ENCODE measurements at places on chromosomes 6 and 20. TPM values are rescaled to one million over a fixed set of nuclear protein-coding genes. Genes with fewer than 3 reads are reported as not detected.

TRIM31 gene
- total RNA-seq = 0.79 TPM

ID1 gene
- total RNA-seq = 117 TPM

KHDC1 gene
- 0.42 TPM for total RNA-seq

VTA1 gene
- total RNA-seq = 26.2 TPM

NCOA3 gene
- total RNA-seq = 18.2 TPM

HLA-DPB1 gene
- total RNA-seq = 24.5 TPM

TP53TG5 gene
- not detected for total RNA-seq

SPDEF gene
- total RNA-seq = not detected

PKIB gene
- total RNA-seq = 2.5 TPM

DNA sequence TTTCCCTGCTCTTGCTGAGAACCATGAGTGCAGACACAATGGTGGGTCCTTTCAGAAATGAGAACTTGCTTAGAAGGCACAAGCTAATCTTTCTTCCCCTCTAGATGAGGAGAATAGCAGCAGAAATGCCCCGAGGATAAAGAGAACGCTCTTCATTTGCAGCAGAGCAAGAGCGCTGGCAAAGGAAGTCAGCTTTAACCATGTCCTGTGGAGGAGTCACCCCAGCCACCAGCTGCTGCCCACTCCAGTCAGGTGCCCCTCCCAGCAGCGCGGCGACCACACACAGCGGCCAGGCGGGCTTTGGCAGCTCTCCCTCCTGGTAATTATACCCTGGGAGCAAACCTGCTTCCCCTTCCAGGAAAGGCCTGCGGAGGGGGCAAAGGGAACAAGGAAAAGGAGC is 42.4 kb upstream of the EMILIN3 start:
- no peak for DNase-seq

GRCh38 chr20:36273414-36274180 is 32.5 kb upstream of the DLGAP4 start:
- DNase-seq = no peak

- DNase-seq = no peak
Measured at GRCh38 chr6:125019918-125020317, 57.7 kb downstream of the RNF217 start.

DNA sequence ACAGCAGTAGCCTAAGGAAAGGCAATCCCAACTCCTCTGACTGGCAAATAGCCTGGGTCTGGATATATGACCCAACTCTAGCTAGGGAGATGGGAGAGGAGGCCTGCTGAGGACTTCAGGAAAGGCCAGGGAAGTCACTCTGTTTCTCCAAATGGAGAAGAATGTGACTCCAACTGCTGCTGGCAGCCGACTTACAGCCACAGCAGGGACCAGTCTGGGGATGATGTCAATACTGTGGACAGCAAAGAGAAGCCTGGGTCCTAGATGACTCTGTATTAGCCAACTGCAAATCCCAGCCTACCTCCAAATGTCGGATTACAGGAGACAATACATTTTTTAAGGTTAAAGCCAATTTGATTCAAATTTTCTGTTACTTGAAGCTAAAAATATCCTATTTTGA is 232.6 kb downstream of the FOXC1 start:
- no peak for DNase-seq

GRCh38 chr6:104736545-104736944 is 123.2 kb downstream of the HACE1 start:
- no peak for DNase-seq

GRCh38 chr6:43936476-43936875 is 166.5 kb downstream of the VEGFA start:
- no peak for DNase-seq

- DNase-seq = no peak
Measured at GRCh38 chr6:19905584-19905983, 68.4 kb downstream of the ID4 start.

DNA sequence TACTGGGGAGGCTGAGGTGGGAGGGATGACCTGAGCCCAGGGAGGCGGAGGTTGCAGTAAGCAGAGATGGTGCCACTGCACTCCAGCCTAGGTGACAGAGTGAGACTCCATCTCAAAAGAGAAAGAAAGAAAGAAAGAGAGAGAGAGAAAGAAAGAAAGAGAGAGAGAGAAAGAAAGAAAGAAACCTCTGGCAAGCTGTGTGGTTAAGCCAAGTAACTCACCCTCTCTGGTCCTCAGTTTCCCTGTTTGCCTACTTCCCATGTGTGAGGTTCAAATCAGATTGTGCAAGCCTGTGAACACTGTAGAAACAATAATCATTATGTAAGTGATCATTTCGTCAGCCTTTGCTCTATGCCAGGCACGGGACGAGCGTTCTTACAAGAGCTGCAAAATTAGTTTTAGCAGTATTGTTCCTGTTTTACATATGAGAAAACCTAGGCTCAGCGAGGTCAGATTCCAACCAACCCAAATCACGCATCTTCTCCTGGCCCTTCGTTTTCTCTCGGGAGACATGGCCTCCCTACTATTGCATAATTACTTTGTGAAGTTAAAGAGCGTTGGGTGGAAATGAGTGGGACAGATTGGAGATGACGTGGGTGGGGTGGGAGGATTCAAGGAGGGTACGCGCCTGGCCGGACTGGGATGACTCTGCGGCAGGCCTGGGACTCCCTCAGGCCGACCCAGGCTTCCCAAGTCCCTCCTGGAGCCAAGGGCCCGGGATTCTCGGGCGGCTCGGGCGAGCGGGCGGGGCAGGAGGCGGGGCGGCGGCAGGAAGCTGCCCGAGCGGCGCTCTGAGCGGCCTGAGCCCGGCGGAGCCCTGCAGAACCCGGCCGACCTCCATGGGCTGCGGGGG is at the start of gene SNX21:
Gene SNX21, plus strand, starts transcription at position 770 of the 853 bp plus-strand sequence. CDS start 121 bp downstream, outside the sequence.
- DNase-seq = peak; percentile 62

- no peak for DNase-seq
Measured at GRCh38 chr6:168004945-168005344, 7.5 kb downstream of the KIF25 start.

DNA sequence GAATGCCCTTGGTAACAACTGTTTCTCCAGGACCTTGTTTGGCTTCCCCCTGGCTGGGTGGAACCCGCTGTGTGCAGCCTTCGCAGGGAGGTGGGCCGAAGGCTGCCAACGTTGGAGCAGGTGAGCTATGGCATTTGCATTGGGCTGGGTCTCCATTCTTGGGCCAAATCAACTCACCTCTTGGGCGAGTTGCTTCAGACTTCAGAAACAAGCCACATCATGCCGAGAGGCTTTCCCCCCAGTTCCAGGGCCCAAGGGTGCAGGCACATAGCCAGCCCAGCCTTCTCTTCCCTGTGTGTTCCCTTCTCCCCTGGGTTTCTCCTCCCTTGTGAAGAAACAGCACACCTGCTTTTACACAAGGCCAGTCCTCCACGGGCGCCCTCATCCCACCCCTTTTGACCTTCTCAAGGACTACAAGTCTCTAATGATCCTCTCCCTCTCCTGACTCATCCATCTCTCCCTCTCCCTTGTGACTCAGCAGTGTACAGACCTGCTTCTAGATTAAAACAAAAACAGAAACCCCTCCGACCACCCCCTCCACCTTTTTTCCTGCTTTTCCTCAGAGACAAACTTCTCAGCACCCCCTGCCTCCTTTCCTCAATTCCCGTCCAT is 41.6 kb downstream of the FAM209B start:
- no peak for DNase-seq

GRCh38 chr6:61887423-61887822 is 398.6 kb downstream of the KHDRBS2 start:
- no peak for DNase-seq

GRCh38 chr20:49415005-49415667 is 67.3 kb downstream of the KCNB1 start:
- DNase-seq = no peak

GRCh38 chr6:55902796-55903195 is 27.4 kb upstream of the BMP5 start:
- no peak for DNase-seq

DNA sequence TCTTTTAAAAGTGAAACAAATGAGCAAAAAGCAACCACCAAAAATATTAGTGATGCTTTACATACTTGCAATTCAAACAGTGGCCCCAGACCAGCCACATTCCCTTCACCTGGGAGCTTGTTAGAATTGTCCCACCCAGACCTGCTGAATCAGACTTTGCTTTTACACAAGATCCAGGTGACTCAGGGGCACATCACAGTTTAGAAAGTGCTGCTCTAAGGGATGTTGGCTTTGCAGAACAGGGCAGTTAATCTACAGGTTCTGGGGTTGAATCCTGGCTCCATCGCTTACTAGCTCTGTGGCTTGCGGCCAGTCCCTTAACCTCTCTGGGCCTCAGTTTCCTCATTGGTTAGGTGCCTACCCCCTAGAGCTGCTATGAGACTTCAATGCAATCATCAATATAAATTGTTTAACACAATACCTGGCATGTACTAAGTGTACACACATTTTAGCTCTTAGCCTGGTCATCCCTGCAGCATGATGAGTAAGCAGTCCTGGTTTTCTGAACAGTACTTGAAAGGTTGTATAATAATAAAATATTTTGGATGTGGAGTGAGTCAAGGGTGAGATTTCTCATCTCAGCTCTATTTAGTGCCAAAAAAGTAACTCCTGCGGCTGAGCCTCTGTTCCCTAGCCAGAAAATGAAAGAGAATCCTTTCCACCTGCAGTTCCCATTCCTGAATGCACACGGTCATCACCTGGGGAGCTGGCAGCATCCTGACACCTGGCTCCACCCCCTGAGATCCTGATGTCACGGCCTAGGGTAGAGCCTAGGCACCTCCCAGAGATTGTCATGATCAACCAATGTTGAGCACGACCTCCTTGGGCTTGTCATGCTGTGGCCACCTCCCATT is 162.7 kb downstream of the ANKRD60 start:
- DNase-seq = no peak

DNA sequence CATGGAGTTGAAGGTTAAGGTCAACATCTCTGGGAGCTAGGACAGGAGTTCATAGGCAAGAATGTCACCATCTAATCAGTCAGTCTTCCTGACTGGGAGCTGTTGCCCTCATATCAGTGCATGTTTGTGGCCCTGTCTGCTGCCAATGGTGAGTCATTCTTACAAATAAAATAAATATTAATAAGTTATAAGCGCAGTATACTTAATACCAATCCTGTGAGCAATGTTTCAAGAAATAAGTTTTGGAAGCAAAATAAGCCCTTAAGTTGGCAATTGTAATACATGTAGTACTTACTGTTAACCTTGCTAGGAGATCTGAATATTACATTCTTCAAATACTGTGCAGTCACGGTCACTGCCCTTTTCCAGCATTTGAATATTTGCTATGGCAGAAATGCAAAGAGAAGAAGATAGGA is 20.2 kb upstream of the MDGA1 start:
- DNase-seq = no peak

DNA sequence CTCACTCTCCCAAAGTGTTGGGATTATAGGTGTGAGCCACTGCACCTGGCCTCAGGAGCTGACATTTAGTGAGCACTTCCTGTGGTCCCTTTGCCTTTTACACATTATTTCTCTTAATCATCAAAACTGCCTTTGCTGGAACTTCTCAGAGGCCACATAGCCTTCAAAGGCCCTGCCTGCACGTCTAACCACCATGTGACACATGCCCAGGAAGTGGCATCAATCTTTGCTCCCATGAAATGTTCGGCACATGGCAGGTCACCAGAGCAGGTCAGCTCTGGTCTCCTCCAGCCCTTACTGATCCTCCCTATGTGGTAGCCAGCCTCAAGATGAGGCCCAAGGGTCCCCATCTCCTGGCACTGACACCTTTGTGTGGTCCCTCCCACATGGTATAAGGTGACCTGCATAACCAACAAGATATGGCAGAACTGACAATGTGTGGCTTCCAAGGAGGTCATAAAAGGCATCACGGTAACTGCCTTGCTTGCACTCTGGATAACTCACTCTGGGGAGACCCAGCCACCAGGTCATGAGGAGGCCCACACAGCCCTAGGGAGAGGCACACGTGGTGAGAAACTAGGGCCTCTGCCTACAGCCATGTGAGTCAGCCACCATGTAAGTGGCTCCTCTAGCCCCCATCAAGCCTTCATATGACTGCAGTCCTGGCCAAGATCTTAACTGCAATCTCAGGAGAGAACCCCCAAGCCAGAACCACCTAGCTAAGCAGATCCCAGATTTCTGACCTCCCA is 28.8 kb upstream of the HMGA1 start:
- no peak for DNase-seq

GRCh38 chr20:6711951-6712649 is 55.4 kb upstream of the BMP2 start:
- DNase-seq = no peak

DNA sequence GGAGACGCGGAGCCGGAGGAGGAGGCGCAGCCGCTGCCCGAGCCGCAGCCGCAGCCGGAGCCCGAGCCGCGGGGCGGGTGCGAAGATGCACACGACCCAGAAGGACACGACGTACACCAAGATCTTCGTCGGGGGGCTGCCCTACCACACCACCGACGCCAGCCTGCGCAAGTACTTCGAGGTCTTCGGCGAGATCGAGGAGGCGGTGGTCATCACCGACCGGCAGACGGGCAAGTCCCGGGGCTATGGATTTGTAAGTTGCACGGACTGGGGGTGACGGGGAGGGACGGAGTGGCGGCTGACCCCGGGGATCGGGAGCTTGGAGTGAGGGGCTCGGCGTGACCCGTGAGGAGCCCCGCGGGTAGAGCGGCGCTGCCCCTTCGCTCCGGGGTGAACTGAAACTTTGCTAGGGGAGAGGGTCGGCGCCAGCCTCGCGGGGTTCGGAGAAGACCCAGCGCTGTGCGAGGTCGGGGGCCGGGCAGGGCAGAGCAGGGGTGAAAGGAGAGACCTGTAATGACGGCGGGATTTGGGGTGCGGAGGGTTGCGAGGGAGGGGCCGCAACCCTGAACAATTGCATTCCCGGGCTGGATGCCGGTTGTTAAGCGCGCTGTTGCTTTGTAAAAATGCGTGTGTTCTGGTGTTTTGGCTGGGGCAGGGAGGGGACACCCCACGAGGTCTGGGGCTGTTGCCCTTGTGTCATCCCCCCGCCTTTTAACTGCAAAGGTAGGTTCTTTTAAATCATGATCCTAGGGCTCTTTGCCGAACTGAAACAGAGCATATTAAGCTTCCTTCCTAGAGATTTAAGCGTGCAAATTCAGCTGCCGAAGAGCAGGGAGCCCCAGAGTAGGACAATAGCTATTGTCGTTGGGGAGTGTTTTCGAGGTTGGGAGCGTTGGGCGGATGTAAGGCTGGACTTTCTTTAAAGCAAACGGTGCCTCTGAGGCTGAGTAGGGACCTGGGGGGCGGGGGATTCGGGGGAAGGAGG is 628 bp downstream of the RBM24 start:
- DNase-seq = no peak

DNA sequence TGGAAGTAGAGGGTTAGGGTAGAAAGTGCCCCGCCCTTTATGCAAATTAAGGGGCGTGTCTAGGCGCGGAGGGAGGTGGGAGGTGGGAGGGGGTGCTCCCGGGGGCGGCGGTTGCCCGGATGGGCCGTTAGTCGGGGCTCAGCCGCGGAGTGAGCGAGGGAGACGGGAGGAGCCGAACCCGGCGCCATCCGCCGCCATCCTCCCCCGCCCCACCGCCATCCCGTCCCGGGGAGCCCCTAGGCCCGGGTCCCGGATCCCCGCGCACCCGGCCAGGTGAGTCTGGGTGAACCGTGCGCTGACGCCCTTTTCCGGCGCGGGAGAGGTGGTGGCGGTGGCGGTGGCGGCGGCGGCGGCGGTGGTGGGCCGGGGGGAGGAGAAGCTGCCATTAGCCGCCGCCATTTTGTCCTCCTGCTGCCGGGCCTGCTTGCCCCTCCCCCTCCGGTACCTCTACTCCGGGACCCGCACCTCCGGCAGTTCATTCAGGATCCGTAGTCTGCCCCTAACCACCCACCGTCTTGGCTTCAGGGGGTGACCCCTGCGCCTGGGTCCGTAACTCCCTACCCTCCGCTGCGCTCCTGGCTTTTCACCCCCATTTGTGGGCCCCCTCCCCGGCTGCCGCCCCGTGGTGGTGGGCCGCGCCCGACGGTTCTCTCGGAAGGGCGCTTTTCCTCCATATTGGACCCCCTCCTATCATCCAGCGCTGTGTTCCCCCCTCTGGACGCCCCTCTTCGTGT is at the start of gene PRRC2A:
Gene PRRC2A, plus strand, starts transcription at position 130 of the 734 bp plus-strand sequence. CDS start 2,075 bp downstream, outside the sequence.
- DNase-seq = peak; percentile 80

All from liver (tissue), 10 donors.